Activated CD8-positive, alpha-beta memory T cell treated with anti-CD3 and anti-CD28 coated beads for 4 hours (primary cell): ENCODE measurements at places on chromosomes 11 and 22.

GRCh38 chr11:79050786-79051185, 390.0 kb downstream of the TENM4 start:
- DNase-seq: no peak

GRCh38 chr11:77448269-77448668, 25.6 kb downstream of the PAK1 start:
- no peak for DNase-seq

DNA sequence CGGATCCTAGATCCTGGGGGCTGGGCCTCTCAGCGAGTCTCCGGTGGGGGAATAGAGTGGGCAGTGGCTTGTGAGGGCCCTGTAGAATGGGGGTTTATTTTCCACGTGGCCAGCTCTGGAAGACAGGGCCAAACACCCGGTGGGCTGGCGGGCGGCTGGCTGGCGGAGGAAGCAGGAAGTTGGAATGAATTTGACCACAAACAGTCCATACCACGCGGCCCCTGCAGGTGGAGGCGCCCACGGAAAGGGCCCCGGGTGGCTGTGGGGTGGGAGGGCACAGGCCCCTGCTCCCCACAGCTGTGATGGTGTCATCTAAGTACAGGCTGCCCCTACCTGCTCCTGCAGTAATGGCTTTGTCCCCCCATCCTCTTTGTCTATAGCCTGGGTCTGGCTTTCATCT, 15.1 kb downstream of the MCAT start:
- no peak for DNase-seq

GRCh38 chr11:93652679-93653078, 8.8 kb upstream of the CEP295 start:
- no peak for DNase-seq

GRCh38 chr11:116093481-116094270, 589.5 kb upstream of the CADM1 start:
- no peak for DNase-seq

GRCh38 chr11:73160005-73160760, 18.1 kb upstream of the FCHSD2 start:
- no peak for DNase-seq

- no peak for DNase-seq
Measured at GRCh38 chr11:128171506-128171905, 415.9 kb downstream of the ETS1 start.

GRCh38 chr11:130617001-130617400, 168.6 kb downstream of the ADAMTS15 start:
- no peak for DNase-seq

GRCh38 chr11:111388420-111388819, 9.3 kb upstream of the POU2AF1 start:
- no peak for DNase-seq

- DNase-seq: no peak
Measured at GRCh38 chr11:112734207-112734606, 227.0 kb upstream of the NCAM1 start.

GRCh38 chr11:11382858-11383532, 29.9 kb upstream of the CSNK2A3 start:
- DNase-seq: no peak

- DNase-seq: no peak
Measured at GRCh38 chr11:12411806-12412727, 34.7 kb downstream of the PARVA start.

DNA sequence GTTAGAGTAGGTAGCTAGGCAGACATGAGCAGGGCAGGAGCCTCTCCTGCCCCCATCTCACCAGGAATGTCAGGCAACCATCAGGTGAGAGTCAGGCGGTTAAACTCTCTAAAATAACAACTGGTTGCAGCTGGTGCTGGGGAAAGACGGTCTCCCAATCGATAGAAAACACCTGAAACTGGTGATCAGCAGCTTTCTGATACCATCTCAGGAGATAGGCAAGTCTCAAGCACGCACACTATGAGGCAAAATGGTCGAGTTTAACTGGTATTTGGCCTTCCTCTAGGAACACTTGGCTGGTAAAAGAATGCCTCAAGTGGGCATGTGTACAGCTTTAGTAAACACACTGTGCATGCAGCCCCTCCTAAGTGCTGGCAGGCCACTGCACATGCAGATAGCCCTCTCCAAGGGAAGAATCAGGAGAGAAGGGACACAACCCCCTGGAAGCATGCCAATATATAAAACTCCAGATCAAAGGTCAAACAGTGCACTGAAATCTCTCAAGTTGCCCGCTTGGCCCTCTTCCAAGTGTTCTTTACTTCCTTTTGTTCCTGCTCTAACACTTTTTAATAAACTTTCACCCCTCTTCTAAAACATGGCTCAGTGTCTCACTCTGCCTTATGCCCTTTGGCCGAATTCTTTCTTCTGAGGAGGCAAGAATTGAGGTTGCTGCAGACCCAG, 88.7 kb downstream of the USP35 start:
- no peak for DNase-seq

DNA sequence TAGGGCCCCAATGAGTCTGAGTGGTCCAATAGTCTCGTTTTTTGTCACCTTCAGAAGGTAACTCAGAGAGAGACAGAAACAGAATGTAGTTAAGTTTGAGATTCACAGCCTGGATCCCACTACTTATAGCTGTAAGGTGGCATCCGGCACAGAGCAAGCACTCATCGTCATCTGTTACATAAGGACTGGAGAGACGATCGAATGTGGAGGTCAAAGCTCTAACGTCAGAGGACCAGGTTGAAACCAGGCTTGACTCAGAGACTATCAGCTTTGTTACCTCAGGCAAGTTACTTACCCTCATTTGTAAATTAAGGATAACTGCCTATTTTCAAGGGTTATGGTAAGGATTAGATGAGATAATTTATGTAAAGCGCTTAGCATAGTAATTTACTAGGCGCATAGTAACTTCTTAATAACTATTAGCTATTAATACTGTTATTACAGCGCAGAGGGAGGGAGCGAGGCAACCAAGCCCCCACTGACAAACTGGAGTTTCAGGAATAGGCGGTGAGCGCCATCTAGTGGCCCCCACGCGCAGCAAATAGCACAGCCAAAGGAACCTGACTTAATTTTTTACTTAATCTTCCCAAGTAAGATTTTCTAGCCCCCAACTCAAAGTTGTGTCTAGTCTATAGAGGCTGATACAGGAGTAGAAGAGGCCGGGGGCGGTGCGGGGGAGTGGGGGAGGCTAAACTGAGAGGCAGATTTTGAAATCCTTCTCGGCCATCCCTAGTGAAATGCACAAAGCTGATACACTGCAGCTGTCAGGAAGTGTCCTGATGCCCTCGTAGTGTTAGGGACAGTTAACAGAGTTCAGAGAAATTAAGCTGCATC, 29.0 kb upstream of the API5 start:
- no peak for DNase-seq

DNA sequence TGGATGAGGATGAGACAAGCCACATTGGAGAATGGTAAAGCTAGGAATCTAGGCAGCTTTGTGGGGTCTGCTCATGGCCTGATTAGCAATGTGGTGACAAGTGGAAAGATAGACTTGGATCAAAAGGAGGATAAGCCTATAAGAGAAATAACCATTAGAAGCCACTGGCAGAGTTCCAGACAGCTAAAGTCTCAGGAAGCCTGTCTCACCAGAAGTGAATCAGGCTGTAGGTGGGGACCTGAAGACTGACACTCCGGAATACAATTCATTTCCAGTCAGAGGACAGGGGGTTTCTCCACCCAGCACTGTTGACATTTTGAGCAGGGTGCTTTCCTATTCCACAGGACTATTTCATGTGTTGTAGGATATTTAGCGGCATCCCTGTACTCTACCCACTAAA, 129.7 kb downstream of the ARHGAP42 start:
- no peak for DNase-seq

DNA sequence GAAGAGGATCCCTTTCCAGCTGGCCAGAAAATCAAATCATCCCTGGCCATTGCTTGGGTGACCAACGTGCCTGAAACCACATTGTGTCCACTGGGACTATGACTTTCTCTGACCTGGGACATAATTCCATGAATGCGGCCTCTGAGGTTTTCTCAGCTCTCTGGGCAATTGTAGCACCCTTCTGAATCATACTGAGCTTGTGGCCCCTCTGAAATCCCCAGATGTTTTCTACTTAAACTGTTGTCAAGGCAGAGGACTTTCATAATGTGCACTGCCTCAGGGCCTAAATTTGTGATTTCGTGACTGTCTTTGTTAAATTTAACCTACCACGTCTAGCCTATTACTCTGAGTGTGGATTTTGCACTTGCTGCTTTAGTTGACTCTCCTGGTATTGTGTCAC, 321.1 kb upstream of the PLET1 start:
- no peak for DNase-seq

DNA sequence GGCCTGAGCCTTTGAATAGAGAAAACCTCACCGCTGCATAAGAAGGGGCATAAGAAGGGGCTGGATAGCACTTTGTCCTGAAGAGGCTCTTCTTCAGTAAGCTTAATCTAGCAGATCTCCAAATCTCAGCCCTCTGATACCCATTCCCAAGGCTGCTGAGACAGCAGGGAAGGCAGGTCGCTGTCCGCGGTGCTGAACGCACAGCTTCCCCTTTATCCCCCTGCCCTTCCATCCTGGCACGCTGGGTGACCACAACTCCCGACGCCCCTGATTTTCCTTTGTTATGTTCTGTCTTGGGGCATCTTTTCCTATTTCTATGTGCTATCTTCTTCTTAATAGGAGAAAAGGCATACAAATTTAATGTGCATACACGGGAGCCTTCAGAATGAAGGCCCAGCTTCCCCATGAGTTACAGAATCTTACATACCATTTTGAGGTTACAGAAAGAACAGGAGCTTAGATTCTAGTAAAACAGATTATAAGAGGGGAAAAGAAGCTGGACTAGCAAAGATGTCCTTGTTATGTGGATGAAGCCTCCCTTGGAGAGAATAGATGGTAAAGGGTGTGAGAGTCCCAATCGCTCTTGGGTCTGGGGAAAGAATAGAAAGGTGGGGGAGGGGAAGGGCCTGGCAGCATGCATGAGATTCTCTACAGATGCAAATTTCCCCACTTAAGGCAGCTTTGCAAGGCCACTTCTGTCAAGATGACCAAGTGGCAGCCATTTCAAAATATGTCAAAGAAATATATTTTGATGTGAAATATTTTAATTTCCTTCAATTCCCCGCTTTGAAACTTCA, 5.7 kb upstream of the SULT4A1 start:
- DNase-seq: no peak

GRCh38 chr11:130581646-130582045, 133.2 kb downstream of the ADAMTS15 start:
- DNase-seq: no peak

GRCh38 chr11:35583126-35583525, 35.1 kb upstream of the FJX1 start:
- no peak for DNase-seq

- DNase-seq: no peak
Measured at GRCh38 chr11:32137869-32138268, 47.0 kb downstream of the RCN1 start.

DNA sequence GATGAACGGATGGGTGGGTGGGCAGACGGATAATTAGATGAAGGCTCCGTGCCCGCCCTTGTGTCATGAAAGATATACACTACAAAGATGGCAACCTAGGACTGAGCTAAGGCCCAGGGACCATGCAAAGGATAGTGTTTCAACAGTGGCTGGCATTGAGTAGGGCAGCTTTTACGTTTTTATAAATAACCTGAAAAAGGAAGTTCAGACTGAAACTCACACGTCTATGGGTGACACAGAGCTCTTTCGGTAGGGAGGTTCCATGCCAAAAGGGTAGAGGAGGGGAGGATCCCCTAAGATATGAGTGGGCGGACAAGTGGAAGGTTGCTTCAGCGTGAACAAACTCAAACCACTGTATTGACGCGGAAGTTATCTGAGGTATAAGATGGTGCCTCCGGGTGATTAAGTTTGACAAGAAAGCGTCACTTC, 90.5 kb downstream of the UBASH3B start:
- DNase-seq: no peak

DNA sequence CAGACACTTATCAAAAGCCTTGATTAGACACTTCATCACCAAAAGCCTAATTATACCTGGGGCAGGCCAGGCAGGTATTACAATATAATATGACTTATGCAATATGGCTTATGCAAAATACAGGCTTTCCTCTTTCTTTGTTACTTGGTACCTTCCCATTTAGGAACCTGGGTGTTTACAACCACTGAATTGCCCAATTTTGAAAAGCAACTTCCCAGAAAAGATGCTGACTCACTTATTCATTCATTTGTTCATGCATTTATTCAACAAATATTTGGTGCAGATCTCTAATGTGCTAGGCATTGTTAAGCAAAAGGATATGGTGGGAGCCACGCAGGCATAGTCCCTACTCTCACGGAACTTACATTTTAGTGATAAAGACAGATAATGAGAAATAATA, 13.6 kb upstream of the JAML start:
- DNase-seq: no peak

DNA sequence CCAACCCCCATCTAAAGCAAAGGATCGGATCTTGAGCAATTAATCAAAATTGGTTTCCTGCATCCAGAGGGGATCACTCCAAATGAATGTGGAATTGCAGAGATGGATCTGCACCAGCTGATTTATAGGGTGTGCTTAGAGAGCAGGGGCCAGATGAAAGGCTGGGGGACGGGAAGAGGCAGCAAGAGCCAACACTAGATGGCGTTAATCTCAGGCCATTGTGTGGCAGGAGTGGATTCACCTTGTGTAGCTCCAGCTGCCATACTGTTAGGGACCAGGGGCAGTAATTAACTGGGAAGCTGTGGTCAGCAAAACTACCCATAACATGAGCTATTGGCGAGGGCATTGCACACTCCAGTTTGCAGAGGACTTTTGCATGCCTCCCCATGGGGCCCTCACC, 35.6 kb downstream of the SERPINH1 start:
- no peak for DNase-seq

- DNase-seq: no peak
Measured at GRCh38 chr11:95520369-95521132, 269.0 kb downstream of the FAM76B start.

DNA sequence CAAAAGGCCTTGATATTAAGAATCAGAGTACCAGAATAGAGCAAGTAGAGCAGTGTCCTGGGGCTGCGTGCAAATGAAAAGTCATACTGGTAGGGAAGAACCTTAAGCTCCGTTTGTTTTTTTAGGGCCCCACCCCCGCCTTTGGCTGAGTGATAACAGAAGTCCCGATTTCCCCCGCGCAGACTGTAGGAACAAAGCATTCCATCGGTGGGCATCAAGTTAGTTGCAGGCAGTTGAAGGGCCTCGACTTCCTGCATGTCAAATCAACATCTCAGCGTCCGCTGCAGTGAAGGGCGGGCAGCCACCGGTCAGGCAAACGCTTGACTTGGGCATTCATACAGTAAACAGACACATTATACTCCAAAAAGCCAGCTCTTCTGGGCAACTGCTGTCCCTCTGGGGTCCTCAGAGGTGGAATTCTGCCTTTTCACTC, 11.7 kb downstream of the LRP4 start:
- DNase-seq: no peak

DNA sequence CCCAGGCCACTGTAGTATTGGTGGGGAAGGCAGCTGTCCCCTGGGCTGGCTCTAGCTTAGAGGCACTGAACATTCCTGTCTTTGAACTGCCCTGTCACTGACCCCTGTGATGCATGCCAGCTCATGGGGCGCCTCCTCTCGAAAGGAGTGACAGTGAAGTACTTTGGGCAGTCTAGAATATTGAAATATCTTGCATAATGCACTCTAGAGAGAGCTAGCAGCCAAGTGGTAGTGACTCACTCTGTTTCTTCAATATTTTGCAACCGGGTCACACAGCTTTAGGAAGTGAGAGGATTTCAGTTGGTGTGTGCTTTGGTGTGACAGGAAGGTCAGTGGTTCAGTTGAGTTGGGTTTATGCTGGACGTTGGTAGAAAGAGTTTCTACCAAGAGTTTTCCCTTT, 35.5 kb upstream of the ST14 start:
- no peak for DNase-seq

- DNase-seq: no peak
Measured at GRCh38 chr22:43625242-43625641, 186.9 kb downstream of the EFCAB6 start.
